Adipocyte (in vitro differentiated cells): ENCODE measurements at places on chromosomes 3 and 15.

DNA sequence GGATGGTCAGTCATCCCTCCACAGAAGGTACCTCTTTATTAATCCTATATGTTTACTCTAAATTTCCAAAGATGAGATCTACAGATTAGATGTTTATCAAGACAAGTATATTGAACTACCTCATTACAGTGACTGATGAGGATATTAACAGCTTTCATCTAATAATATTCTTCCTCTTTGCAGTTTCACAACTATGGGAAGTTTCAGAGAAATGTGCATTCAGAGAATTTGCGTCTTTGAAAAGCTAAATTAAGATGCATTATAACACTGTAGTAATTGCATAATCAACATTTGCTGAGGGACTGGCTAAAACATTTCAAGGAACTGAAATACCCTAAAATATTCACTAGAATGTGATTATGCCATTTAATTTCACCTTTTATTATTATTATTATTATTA, 46.7 kb downstream of the MCF2L2 start:
- DNase-seq, result no peak

GRCh38 chr3:194327218-194328052, 23.7 kb downstream of the CPN2 start:
- no peak for DNase-seq

DNA sequence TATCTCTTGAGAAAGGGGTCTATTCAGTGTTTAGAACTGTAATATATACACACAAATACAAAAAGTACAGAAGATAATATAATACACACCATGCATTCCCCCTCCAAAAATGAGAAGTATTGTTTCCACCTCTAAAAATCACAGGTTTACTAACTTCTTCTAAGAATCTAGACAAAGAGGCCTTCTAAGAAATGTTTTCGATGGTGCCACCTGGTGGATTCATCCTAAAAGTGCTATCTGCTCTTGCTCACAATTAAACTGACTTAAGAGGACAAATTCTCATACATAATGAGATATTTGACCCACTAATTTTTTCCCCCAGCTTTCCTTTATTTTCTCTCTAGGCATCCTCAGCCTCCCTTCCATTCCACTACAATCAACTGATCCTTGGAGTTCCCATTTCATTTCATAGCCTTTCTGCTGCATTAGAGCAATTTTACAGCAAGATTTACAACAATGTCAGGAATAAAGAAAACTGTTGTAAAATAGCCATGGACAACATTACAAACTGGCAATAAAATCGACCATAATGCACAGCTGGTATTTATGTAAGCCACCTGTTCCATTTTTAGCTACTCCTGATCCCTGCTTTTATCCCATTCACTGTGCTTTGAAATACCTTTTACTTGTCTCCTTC, 124.6 kb downstream of the ARRDC4 start:
- peak; percentile 82 for DNase-seq

DNA sequence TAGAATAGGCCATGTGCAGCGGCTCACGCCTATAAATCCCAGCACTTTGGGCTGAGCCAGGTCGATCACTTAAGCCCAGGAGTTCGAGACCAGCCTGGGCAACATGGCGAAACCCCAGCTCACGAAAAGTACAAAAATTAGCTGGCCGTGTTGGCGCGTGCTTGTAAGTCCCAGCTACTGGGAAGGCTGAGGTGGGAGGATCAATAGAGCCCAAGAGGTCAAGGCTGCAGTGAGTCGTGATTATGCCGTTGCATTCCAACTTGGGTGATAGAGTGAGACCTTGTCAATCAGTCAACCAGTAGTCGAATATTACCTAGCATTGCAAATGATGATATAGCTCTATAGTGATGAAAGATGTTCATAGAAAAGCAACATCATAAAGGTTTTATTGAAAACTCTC, 51.9 kb downstream of the USP8 start:
- DNase-seq, result no peak

DNA sequence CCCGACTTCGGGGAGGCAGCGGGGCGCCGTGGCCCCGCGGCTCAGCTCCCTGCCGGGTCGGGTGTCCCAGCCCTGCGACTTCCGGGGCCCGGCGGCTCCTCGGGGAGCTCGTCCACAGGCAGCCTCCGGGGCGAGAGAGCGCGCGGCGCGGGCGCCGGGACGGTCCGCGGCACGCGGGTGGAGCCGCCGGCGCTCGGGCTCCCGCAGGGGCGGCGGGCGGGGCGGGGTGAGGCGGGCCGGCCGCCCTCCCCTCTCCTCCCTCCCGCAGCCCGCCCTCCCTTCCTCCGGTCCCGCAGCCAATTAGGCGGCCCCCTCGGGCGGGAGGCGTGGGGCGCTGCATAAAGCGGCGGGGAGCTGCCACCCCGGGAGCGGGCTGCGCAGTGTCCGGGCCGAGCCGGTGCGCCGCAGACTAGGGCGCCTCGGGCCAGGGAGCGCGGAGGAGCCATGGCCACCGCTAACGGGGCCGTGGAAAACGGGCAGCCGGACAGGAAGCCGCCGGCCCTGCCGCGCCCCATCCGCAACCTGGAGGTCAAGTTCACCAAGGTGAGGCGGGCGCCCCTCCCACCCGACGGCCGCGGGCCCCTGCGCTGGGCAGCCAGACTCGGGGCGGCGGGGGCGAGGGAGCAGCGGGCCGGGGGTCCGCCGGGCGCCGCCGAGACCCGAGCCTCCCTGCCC, at the start of gene ALDH1A3:
Gene ALDH1A3, plus strand, starts transcription at position 368 of the 675 bp plus-strand sequence. Its CDS starts 77 bp downstream, at position 445.
- DNase-seq, result peak; percentile 77

DNA sequence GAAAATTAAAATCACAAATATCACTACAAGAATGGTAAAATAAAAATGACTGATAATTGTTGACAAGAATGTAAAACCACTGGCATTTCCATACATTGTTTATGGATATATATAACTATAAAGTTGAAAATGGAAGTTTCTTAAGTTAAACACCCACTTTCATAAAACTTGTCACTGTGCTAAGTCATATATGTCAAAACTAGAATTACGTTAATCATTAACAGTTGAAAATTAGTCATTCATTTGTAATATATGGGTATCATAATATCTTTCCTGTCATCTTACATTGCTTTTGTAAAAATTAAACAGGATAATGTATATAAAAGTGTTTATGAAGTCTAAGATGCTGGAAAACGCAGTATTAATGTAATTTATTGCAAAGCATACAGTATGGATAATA, 1398.6 kb upstream of the ALCAM start:
- no peak for DNase-seq

GRCh38 chr3:31096661-31097395, 202.4 kb upstream of the GADL1 start:
- no peak for DNase-seq

GRCh38 chr3:172369590-172370259, 78.5 kb downstream of the GHSR start:
- no peak for DNase-seq

- DNase-seq, result no peak
These were observed 572.3 kb downstream of the MAGI1 start for GRCh38 chr3:65466300-65466988.

- DNase-seq, result no peak
These were observed 365.1 kb upstream of the ICE2 start for GRCh38 chr15:60844010-60844409.

DNA sequence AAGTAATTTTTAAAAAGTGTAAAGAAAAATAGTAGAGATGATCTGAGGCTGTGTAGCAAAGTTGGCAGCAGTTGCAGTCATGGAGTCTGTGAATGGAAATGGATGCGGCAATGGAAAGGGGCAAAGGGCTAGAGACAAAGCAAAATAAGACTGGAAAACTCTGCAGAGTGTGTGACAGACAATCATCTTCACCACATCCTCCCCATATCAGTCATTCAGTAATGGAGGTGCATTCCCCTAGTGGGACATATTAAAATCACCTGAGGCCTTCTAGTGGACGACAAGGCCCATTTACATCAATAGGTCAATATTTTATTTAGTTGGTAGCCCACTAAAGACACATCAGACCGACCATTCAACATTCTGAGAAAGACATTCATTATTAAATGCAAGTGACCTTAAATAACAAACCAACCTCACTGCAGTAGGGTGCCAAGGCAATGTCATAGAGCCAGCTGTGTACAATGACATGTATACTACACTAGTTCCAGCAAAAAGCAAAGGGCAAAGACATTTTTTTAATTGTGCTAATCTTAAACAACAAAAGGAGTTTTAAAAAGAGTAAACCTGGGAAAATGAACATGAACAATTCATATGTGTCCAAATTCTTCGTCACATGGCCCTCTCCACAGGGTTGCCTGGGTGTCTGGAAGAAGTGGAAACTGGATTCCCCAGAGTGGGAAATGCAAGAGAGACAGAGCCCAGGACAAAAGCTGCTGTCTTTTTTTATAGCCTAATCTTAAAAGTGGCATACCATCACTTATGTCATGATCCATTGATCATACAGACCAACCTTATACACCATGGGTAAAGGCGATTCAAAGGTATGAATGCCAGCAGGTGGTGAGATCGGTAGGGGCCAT, 15.6 kb upstream of the RAP2B start:
- no peak for DNase-seq

DNA sequence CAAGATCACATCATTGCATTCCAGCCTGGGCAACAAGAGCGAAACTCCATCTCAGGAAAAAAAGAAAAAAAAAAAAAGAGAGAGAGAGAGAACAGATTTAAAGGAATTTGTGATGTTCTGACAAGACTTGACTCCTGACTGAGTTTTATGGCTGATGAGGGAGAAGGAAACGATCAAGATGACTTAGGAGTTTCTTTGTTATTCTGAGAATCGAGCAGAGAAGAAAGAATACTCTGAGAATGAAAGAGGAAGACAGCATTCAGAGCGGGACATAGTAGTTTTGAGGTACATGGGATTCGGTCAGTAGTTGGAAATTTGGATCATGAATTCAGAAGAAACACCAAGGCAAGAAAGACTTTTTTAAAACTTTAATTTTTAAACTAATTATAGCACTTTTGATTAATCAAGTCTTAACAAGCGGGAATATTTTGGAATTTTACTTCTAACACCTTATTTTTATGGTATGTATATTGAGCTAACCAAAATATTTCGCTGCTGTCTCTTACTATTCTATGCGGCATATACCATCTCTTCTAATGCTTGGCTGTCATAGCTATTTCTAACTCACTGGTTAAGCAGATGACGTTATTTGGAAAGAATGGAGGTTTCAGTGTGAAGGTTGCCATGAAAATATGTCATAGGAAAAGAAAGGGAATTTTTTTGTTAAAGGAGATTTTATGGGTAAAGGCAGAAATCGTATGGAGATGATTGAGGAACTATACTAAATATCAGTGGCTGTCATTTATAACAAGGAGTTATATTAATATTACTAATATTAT, 644.1 kb downstream of the RBMS3 start:
- no peak for DNase-seq

DNA sequence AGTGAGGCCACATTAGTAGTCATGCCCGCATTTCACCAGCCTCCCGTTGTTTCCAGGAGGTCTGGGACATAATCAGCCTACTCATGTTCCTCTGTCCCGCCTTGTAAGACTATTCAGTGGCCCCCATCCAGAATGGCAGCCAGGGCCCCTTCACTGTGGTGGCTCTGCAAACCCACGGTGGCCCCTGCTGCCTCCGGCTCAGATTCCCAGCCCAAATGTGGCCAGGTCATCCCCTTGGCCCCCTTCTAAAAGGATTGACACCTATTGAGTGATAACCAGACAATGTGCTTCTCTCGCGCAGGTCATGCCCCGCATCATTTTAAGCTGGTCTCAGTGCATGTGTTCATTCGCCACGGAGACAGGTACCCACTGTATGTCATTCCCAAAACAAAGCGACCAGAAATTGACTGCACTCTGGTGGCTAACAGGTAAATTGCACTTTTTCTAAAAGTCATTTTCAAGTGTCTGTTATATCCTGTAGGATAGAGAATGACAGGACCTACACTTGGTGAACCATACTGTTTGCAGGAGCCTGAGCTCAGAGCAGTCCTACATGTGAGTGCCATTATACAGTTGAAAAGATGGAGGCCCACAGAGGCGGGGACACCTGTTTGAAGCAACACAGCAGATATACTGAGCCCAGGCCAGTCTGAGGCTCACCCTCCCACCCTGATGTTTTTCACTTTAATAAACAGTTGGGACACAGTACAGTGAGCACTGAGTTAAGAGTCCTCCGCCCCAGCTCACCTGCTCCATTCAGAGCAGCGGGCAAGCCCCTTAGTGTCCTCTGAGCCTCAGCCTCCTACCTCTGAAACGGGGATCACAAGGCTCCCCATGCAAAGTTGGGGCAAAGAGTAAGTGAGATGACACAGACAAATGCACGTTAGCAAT, 47.7 kb downstream of the PXYLP1 start:
- no peak for DNase-seq

- DNase-seq, result no peak
These were observed 78.4 kb downstream of the FBXL2 start for GRCh38 chr3:33355611-33356010.

GRCh38 chr15:61871926-61872522, 188.2 kb downstream of the VPS13C start:
- peak; percentile 62 for DNase-seq

- no peak for DNase-seq
These were observed 294.6 kb upstream of the DPPA4 start for GRCh38 chr3:109631897-109632296.

- peak; percentile 58 for DNase-seq
These were observed 23.3 kb downstream of the SPRED1 start for GRCh38 chr15:38275959-38276358.

DNA sequence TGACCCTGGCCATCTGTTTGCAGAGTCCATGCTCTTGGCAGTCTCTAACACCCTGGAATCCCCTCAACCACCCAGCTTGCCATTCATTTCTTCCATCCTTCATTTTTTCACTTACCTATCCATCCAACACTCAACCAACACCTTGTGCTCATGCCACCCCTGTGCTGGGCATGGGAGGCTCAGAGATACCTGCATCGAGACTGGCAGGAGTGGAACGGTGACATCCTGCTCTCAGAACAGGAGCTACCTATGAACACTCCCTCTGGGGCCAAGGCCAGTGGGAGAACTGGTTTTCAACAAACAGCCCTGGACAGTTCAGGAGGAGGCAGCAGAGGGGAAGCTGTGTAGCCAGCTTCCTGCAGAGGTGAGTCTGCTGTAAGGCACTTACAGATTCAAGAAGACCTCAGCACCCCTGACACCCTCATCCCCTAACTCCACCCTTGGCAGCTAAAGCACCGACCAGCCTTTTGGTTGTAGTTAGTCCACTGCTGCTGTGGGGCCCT, 19.5 kb upstream of the ATP2B2 start:
- DNase-seq, result no peak

DNA sequence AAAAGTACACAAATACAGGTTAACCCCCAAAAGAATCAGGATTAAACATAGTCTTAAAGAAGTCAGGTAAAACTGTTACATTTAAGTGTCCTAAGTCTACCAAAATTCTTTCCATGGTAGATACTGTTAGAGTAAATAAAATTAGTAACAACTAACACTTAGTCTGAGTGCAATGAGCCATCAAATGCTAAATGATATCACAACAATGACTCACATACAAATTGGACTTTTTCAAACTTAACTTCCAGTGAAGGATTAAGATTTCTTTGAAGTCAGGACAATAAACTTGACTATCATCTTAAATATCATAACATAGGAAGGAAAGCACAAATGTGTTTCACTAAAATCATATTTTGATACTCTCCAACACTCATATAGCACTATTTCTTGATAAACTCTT, 43.9 kb downstream of the ZNF148 start:
- no peak for DNase-seq
